ENCODE measurements at places on chromosomes 13 and 19.

DNA sequence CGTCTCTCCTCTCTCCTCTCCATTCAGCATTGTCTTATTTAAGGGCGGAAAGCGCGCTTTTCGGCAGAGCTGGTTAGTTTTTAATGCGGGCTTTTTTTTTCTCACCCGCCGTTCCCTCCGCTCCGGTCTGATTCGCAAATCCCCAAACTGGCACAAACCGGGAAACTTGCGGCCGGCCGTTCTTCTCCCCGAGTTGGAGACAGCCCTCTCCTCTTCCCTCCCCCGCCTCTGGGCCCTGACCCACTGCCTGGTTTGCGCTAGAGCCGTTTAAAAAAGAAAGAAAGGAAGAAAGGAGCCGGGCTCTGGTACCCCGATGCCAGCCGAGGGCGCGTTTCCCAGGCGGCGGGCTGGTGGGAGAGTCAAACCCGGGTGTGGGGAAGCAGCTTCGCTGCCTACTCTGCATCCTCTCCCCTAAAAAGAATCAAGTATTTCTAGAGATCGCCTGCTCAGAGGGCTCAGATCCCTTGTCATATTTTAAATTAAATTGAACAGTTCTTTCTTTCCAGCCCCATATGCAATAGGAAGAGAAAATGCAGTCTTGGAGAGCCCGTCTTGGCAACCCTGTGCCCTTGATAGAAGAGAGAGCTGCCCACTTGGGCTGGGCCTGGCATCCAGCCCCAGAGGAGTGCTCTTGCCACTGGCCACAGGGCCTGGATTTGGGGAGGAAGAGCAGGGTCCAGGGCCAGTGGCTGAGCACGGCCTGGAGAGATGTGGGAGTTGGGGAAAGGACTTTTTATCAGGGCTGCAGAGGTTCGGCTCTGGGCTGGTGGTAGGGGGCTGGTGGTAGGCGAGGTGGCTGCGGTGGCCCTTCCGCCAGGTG is 19.0 kb downstream of the NFIX start:
- DNase-seq = no peak

DNA sequence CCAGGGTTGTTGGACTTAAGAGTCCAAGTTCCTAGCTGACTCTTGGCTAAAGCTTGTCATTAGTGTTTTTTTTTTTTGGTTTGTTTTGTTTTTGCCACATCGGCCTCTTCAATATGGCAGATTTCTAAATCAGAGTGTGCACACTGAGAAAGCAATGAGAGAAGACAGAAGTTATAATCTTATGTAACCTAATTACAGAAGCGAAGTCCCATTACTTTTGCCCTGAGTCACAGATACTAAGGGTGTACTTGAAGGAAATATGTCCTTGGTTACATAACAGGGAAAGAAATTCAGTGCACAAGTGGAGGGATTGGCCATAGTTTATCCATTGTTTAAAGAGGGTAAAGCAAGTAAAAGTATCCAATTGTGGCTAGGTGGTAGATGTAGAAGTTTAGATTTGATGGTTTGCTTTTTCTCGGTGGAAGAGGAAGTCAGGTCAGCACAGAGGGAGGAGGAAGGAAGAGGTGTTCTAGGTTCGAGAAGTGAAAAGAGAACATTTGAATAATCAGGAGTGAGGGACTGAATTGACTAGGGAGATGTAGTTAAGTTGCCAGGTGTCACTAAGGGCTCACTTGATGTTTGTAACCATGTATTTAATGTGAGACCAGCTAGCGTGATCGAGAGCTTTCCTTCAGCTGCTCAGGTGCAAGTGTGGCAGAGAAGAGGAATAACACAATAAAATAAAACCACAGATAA is 12.2 kb downstream of the GTF2F2 start:
- no peak for DNase-seq

GRCh38 chr13:51542346-51543242 is 41.7 kb upstream of the WDFY2 start:
- no peak for DNase-seq

DNA sequence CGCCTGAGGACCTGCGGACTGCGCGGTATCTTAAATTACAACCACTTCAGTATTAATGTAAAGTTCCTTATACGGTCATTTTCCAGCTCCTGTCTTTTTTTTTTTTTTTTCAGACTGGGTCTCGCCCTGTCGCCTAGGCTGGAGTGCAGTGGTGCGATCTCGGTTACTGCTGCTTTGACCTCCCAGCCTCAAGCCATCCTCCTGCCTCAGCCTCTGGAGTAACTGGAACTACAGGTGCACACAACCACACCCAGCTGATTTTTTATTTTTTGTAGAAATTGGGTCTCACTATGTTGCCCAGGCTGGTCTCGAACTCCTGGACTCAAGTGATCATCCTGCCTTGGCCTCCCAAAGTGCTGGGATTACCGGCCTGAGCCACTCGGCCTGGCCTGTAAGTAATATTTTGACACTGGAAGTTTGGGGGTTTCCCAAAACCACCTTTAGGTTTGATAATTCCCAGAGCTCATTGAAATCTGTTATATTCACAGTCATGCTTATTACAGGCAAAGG is 406 bp upstream of the EID2B start:
- DNase-seq = no peak

DNA sequence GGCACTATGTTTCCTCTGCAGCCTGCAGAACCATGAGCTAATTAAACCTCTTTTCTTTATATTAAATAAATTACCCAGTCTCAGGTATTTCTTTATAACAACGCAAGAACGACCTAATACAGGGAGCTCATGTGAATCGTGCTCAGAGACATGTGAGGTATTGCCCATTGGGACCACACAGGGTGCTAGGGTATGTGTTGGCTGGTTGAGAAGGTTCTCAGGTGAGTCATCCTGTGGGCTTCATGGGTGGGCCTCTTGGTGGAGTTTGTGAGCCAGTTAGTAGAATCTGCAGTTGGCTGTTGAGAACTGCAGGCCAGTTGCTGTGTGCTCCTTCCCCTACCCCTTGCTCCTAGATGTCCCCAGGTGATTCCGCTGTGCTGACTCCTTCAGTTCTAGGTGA is 163.0 kb downstream of the HS6ST3 start:
- no peak for DNase-seq

DNA sequence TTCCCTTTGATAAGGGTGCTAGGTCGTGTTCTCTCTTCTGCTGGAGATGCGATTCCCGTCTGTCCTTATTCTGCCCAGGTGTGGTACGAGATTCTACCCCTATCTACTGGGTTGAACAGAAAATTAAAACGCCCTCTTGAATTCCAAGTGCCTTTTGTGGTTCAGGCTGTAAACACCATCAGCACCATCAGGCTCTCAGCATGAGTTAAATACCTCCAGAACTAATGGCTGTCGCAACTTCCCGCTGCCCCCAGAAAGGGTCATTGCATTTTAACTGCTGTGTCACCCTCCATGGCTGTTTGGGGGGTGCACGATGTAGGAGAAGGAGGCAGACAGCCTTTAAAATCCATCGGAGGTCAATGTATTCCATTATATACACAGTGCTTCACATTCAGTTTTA is 177.4 kb downstream of the OXGR1 start:
- no peak for DNase-seq

DNA sequence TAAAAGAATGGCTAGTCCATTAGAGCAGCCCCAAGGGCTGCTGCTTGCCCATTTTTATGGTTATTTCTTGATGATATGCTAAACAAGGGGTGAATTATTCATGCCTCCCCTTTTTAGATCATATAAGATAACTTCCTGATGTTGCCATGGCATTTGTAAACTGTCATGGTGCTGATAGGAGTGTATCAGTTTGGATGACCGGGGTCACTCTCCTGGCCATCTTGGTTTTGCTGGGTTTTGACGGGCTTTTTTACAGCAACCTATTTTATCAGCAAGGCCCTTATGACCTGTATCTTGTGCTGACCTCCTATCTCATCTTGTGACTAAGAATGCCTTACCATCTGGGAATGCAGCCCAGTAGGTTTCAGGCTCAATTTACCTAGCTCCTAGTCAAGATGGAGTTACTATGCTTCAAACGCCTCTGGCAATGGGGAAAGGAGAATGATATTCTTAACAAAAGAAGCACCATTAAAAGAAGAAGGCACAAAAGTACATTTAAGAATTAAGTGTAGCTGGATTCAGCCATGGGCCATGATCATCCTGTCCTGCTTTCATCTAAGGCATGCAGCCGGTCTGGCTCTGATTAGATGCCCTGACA is 1156.0 kb downstream of the PCDH9 start:
- no peak for DNase-seq

GRCh38 chr19:14550201-14550754 is 20.9 kb downstream of the TECR start:
- DNase-seq = no peak

- no peak for DNase-seq
Measured at GRCh38 chr19:49328741-49329140, 3.8 kb upstream of the SLC6A16 start.

- no peak for DNase-seq
Measured at GRCh38 chr19:46014941-46015686, 7.7 kb downstream of the PGLYRP1 start.

- no peak for DNase-seq
Measured at GRCh38 chr13:46648166-46648607, 95.2 kb downstream of the LRCH1 start.

DNA sequence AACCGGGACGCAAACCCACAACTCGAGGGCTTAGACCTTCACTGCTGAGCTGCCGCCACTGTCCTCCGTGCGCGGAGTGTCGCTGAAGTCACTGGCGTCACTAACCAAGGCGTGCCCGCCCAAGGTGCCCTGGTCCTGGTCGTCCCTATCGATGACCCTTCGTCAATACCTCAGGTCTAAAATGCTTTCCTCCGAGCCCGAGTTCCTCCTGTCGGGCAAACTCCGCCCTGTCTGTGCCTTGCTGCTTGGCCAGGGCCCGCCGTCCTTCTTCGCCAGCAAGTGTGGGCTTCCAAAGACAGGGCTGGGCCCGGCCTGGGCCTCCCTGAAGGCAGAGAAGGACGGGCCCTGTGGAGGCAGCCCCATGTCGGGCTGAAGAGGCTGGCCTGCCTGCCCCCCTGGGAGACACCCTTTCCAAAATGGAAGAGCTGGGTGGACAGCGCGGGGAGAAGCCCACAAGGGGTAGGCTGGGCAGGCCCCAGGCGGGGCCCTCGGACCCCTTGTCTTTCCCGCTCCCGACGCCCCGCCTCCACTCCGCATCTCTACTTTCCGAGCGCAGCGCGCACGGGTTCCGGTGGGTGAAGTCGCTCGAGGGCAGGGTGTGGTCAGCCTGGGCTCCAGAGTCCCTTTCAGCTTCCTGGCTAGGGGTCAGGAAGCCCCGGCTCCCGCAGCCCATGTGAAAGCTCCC is 13.4 kb downstream of the RB1 start:
- DNase-seq = no peak

GRCh38 chr13:98442391-98443230 is 134.3 kb downstream of the STK24 start:
- DNase-seq = no peak

GRCh38 chr19:6568816-6569215 is 22.1 kb downstream of the CD70 start:
- no peak for DNase-seq

- no peak for DNase-seq
Measured at GRCh38 chr13:112917056-112917664, 51.9 kb upstream of the MCF2L start.

DNA sequence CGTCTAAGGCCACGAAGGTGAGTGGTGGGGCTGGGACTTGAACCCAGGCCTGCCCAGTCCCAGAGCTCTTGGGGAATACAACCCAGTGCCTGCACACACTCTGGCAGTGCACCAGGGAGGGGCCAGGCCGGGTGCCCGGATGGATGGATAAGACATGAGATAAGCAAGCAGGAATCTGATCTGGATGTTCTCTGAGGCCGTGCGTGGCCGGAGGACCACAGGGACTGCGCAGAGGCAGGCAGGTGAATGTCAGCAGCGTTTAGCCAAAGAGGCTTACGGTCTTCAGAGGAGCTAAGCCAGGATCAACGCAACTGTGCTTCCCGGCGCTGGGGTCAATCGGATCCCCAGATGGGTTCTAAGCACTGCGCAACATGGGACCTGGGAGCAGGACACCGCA is 1.5 kb downstream of the ZNF787 start:
- DNase-seq = no peak

GRCh38 chr19:30028118-30028991 is 86.3 kb downstream of the URI1 start:
- no peak for DNase-seq

DNA sequence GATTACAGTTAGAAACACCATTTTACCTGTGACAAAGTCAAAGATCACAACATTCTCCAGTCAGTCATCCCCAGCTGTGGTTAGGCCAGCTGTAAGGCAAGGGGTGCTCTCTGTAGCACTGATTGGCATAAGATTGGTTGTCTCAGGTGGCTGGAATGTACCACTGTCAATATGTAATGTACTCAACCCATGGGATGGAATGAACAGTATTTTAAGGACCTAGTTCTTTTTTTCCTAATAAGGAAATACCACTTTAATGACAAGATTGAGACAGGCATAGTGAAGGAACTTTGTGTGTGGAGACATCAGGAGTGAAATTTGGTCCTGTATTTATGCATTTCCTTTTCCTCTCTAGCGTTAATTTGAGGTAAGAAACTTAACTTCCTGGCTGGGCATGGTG is 310.7 kb downstream of the ITGBL1 start:
- DNase-seq = no peak

DNA sequence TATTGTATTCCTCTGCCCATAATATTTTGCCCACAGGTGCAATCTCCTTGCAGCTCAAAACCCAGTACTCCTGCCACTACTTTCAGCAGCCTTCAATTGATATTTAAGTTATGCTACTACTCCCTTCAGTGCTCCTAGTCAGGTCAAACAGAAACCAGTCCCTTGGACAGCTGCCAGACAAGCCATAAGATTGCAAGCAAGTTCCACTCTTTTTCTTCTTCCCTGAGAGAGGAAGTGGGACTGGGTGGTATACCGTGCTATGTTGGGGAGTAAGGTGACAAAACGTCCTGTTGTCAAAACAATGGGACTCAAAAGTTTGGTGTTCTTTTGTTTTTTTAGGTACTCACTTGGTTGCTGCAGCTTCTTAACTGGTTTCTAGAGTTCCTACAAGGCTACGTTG is 63.1 kb upstream of the FRY start:
- DNase-seq = no peak

- no peak for DNase-seq
Measured at GRCh38 chr19:18898081-18898606, 2.2 kb upstream of the CERS1 start.

DNA sequence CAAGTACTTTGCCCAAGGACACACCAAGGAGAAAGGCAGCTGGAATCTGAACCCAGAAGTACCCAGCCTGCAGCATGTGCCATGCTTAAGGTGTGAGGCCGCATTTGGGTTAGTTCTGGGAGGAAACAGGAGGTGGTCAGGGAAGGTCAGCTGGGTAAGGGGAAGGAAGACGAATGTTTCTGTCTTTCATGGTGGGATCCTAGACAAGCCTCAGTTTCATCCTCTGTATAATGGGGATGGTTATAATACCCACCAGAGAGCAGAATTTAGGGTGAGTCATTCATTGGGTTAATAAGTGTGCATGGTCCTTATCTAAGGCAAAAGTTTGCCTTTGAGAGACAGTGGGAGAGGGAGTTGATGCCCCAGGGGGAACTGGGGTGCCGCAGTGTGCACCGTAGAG is 3.6 kb downstream of the CCDC61 start:
- no peak for DNase-seq

- DNase-seq = no peak
Measured at GRCh38 chr13:105848494-105848893, 687.0 kb downstream of the EFNB2 start.

DNA sequence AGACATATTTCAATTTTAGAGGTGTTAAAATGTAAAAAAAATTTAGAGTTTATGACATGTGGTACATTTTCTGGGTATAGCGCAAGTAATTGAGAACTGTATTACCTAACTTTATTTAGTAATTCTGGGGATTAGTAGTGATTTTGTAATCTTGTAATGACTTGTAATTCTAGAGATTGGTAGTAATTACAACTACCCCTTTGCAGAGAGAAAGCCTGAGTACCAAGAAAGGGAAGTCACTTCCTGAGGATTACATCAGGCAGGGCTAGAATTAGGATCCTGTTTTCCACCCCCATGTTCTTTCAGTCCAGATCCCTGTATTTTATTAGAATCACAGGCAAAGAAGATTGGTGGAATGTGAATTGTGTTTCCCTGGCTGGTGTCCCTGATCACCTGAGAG is 274.9 kb downstream of the KCNRG start:
- no peak for DNase-seq

Measured in amniotic stem cell (primary cell).